ENCODE measurements at places on chromosomes 2 and 18. TPM values are rescaled to one million over a fixed set of nuclear protein-coding genes. Genes with fewer than 3 reads are reported as not detected.

Gene G6PC2
- total RNA-seq, result not detected

Gene PLCD4
- total RNA-seq, result 33.6 TPM

Gene KCNK3
- total RNA-seq, result 9.4 TPM

Gene DYNAP
- total RNA-seq, result not detected

Gene SNED1
- total RNA-seq, result 36.8 TPM

Gene LONRF2
- 32.1 TPM for total RNA-seq

Gene TDRD15
- not detected for total RNA-seq

All from stomach (tissue), 19 donors.